H9 (cell line): ENCODE measurements at places on chromosomes 4 and X. TPM values are rescaled to one million over a fixed set of nuclear protein-coding genes. Genes with fewer than 3 reads are reported as not detected.

- DNase-seq: peak; percentile 35
These were observed 36.0 kb downstream of the PLAC1 start for GRCh38 chrX:134622056-134622812.

GRCh38 chr4:185729391-185729804 lies 82.6 kb downstream of the SORBS2 start:
- DNase-seq: no peak

DNA sequence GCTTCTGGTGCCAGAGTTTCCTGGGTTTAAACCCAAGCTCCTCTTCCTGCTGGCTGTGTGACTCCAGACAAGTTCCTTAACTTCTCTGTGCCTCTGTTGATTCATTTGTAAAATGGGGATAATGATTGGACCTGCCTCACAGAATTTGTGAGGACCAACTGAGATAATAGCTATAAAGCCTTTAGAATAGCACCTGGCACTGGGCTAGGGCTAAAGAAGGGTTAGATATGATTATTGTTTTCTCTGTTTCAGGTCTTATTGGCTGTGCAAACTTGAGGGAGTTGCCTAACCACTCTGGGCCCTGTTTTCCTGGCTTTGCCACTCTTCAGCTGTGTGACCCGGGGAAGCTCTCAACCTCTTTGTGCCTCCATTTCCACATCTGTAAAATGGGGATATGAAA lies 37.8 kb downstream of the LGI2 start:
- no peak for DNase-seq

Gene CXorf66
- total RNA-seq: not detected in 2 replicates

Gene VGLL1
- total RNA-seq: not detected in 2 replicates
